ENCODE measurements at places on chromosomes 6 and 20.

DNA sequence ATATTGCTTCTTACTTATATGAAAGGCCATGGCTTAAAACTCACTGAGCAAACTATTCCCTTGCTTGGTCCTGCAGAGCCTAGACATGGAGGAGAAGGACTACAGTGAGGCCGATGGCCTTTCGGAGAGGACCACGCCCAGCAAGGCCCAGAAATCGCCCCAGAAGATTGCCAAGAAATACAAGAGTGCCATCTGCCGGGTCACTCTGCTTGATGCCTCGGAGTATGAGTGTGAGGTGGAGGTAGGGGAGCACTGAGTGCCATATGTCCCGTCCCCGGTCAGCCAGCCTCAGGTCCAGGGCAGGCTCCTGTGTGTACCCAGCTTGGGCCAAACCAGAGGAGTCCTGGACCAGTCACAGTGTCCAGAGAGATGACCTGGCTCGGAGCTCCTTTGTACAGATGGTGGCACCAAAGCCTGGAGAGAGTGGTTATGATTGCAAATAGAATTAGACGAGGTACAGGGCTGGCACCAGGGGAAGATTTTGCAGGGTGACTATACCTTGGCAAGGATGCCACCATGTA, 21.0 kb downstream of the EPB41L1 start:
- DNase-seq: no peak

GRCh38 chr6:135230711-135231468, 49.8 kb downstream of the MYB start:
- DNase-seq: no peak

DNA sequence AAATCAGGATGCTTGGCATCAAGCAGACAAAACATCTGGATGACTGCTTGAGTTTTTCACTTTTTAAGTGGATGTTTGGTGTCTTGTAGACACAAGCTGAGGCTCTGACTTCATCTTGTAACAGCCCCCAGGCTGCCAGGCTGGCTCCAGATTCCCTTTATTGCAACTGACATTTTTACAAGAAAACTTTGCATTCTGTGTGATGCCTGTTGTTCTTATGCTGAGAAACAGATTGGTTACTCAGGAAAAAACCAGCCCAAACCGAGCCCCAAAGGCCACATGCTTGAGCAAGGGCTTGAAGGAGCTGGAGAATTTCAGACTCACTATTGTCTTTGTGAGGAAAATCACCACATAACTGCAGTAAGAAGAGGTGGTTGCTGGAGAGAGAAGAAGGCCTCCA, 98.4 kb upstream of the PREP start:
- DNase-seq: no peak

DNA sequence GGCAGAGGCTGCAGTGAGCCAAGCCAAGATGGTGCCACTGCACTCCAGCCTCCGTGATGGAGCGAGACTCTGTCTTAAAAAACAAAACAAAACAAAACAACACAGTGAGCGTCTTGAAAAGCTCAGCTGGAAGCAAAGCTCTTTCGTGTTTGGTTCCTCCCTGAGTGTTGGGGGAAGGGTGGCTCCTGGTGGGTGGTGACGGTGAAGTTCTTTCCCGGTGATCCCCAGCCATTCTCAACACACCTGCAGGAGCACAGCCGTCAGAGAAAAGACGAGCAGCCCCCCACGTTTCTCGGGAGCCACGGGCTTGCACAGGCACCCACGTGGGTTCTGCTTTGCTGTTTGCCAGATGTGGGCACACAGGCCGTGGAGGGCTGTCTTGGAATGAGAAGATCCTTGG, 3.2 kb downstream of the BHLHE23 start:
- no peak for DNase-seq

GRCh38 chr6:33276864-33277662, at the start of gene B3GALT4:
Gene B3GALT4, plus strand, starts transcription at chr6:33277123. Its CDS starts 297 bp downstream, at chr6:33277420.
- peak; percentile 81 for DNase-seq

DNA sequence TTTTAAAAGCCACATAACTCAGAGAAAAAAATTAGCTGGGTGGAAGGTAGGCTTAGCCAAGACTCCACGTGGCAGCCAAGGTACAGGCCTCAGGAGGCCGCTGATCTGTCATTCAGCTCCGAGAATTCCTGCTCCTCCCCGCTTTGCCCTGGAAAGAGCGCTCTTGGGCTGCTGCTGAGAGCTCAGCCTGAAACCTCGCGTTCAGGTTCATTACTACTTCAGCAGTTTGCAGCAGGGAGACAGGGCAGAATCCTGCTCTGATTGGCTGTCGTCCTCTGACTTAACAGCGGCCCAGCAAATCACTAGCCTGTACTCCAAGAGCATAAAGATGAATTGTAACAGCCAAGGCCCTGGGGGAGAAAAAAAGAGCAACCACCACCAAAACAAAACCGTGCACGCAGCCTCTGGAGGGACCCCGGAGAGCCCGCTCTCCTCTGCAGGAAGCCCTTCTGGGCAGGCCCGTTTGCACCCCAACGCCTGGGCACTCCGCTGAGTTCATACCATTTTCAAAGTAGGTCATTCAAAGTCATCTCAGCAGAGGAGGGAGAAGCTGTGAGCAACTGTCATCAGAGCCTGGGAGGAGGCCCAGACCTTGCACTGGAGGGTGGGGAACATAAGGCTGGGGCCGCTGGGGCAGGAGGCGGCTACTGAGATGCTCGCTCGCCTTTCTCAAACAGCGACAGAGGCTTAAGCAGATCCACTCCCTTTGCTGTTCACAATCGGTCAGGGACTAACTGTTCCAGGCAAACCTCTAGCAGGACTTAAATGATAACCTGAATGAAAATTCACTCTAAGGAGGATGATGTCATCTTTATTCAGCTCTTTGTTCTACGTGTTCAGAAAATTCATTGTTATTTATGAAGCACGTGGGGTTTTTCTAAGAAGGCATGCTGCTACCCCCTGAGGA, 42.3 kb upstream of the ATXN1 start:
- no peak for DNase-seq

GRCh38 chr6:167122827-167123657, at the start of gene CCR6:
Gene CCR6, plus strand, starts transcription at chr6:167123096. Its CDS starts 13,039 bp downstream, at chr6:167136135.
- DNase-seq: no peak

Data from neuronal stem cell (in vitro differentiated cells).